Inflammatory macrophage treated with lipopolysaccharide for 4 hours (primary cell): ENCODE measurements at places on chromosomes 3 and 15.

- DNase-seq, result no peak
These were observed 2.9 kb downstream of the CADM2 start for GRCh38 chr3:84961521-84962255.

DNA sequence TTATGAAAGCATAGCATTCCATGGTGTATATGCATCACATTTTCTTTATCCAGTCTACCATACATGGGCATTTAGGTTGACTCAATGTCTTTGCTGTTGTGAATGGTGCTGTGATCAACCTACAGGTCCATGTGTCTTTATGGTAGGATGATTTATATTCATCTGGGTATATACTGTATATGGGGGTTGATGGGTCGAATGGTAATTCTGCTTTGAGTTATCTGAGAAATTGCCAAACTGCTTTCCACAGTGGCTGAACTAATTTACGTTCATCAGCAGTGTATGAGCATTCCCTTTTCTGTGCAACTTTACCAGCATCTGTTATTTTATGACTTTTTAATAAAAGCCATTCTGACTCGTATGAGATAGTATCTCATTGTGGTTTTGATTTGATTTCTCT is 662.4 kb upstream of the BCHE start:
- DNase-seq, result no peak

GRCh38 chr3:183272791-183273190 is 19.7 kb downstream of the B3GNT5 start:
- peak; percentile 41 for DNase-seq

GRCh38 chr3:37779289-37780152 is 82.2 kb upstream of the CTDSPL start:
- peak; percentile 73 for DNase-seq

DNA sequence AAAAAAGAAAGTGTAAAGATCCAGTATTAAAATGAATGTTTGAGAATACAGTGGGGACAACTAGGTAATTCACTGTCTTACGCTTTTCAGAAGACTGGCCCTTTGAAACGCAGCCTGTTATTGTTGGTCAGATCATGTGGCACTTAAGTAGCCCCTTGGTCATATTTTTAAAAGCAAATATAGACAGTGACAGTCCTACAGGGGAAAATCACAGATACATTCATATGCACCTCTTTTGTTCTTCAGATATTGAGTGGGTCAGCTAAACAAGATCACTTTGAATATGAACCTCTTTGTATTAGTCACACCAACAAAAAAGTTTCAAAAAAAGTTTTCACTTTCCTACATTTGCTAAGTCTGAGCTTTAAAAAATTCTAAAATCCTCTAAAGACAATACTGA is 36.0 kb downstream of the TIGIT start:
- no peak for DNase-seq

DNA sequence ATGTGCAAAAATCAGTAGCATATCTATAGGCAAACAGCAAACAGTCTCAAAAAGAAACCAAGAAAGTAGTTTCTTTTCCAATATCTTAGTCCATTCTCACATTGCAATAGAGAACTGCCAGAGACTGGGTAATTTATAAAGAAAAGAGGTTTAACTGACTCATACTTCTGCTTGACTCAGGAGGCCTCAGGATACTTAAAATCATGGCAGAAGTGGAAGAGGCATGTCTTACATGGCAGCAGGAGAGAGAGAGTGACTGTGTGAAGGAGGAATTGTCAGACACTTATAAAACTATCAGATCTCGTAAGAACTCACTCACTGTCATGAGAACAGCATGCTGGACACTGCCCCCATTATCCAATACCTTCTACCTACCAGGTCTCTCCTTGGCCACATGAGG is 327.9 kb upstream of the EPHA3 start:
- no peak for DNase-seq

- DNase-seq, result no peak
These were observed 31.1 kb downstream of the RBM15B start for GRCh38 chr3:51422211-51422610.

DNA sequence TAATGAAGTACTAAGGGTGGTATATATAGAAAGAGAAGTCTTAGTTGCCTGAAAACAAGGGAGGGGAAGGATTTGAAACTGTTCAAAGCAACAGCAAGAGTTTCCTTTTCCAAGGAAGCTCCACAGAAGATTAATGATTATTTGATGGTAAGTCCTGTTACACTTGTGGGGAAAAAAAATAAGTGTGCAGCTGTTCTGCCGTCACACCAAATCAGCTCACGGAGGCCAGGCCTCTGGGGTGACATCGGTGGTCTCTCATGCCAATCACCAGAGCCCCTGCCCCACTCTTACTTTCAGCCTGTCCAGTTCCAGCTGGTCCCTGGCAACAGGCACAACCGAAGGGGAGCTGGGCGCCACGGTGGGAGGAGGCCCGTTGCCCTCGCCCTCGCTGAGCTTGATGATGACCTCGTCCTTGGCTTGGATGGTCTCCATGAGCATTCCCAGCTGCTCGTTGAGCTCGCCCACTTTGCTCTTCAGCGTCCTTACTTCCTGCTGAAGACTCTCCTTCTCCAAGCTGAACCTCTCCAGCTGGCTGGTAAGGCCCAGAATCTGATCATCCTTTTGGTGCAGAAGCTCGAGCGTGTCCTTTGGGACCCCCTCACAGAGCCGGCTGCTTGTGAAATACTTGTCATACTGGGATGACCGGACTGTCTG is 53.5 kb downstream of the TBC1D2B start:
- no peak for DNase-seq

DNA sequence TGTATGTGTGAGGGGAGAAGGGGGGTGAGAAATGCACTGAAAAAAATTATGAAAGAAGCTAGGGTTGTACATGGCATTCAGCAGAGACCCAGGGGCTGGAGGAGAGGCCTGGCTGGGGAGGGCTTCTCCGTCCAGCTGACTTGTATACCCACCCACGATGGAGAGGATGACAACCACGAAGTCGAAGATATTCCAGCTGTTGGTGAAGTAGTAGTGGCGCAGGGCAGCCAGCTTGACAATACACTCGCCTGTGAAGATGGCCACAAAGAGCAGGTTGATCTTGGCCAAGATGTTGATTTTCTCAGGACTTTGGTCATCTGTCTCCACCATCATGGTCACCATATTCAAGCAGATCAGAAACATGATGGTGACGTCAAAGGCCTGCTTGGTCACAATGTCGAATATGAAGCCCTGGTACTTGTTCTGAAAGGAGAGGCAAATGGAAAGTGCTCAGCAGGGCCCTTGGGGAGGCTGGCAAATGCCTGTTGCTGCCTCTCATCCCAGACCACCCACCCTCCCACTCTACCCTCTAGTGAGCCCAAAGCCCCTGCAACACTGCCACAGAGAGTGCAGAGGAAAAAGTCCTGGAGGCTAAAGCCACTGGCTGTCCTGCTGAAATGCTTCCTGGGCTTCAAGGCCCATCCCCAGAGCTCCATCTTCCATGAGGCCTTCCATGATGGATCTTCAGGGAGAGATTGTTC is 58.1 kb downstream of the EXOG start:
- DNase-seq, result no peak

- DNase-seq, result no peak
These were observed 28.1 kb upstream of the CAPN3 start for GRCh38 chr15:42331235-42331634.

GRCh38 chr3:52121813-52122212 is 32.4 kb downstream of the POC1A start:
- peak; percentile 78 for DNase-seq

GRCh38 chr3:31979001-31979697 is 1.9 kb downstream of the OSBPL10 start:
- no peak for DNase-seq

- no peak for DNase-seq
These were observed 48.7 kb downstream of the TNFAIP8L3 start for GRCh38 chr15:51046016-51046415.

- no peak for DNase-seq
These were observed 36.6 kb upstream of the ALDH1A3 start for GRCh38 chr15:100842756-100843730.

DNA sequence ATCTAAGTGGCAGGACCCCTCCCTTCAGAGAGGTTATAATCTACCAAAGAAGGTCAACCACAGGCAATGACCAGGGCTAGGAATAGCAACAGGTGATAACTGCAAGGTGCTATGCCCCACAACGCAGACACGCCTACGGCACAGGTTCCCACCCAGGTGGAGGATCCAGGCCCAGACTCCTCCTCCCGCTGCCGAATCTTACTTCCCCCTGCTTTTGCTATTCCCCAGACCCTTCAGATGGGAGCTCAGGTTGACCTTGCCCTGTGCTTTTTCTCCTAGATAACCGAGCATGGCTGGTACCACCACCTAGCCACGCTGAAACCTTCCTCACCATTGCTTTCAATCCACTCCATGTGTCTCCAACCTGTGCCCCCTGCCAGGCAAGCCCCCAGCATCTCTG is 142.2 kb upstream of the IGF1R start:
- no peak for DNase-seq

GRCh38 chr3:73021301-73021835 is 24.8 kb downstream of the PPP4R2 start:
- peak; percentile 25 for DNase-seq

GRCh38 chr3:48945432-48945831 is 26.8 kb downstream of the ARIH2 start:
- no peak for DNase-seq

GRCh38 chr3:52218454-52218853 is 7.0 kb downstream of the TLR9 start:
- DNase-seq, result no peak

DNA sequence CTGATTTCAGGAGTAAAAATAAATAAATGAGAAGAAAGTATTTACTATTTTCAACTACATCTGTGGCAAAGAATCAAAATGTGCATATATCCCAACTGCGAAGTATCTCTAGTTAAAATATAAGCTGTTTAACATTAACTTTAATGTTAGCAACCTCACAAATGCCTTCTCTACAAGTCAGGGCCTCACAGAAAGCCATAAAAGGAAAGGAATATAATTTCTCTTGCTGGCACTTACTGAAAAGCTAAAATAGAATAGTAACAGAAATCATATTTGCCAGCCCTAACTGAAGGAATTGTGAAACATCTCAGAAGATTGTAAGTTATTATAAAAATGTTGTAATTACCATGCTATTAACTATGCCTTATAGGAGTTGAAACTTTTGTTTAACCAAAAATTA is 65.1 kb upstream of the MBNL1 start:
- DNase-seq, result no peak

GRCh38 chr3:32004113-32004765 is 22.7 kb downstream of the ZNF860 start:
- no peak for DNase-seq

DNA sequence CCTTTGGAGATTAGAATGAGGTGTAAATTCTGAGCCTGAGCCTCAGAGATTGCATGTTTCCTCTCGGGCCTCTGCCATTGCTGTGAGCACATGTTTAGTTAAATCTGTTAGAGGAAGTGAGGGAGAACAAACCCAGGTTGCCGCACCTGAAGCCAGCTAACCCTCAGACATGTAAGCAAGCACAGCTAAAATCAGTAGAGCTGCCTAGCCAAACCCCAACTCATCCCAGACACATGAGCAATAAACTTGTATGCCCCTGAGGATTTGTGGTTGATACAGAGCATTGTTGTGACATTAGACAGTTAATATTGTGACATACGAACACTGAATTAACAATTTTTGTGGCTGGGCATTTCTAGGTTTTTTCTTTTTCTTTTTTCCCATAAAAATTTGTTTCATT is 41.9 kb downstream of the NMD3 start:
- no peak for DNase-seq

GRCh38 chr3:79767905-79768267 is at the start of gene ROBO1:
Gene ROBO1, minus strand, starts transcription at chr3:79767998.
- no peak for DNase-seq

- no peak for DNase-seq
These were observed 56.9 kb downstream of the PTPRG start for GRCh38 chr3:61618231-61618630.

- DNase-seq, result no peak
These were observed 12.2 kb downstream of the IL5RA start for GRCh38 chr3:3097958-3098357.

DNA sequence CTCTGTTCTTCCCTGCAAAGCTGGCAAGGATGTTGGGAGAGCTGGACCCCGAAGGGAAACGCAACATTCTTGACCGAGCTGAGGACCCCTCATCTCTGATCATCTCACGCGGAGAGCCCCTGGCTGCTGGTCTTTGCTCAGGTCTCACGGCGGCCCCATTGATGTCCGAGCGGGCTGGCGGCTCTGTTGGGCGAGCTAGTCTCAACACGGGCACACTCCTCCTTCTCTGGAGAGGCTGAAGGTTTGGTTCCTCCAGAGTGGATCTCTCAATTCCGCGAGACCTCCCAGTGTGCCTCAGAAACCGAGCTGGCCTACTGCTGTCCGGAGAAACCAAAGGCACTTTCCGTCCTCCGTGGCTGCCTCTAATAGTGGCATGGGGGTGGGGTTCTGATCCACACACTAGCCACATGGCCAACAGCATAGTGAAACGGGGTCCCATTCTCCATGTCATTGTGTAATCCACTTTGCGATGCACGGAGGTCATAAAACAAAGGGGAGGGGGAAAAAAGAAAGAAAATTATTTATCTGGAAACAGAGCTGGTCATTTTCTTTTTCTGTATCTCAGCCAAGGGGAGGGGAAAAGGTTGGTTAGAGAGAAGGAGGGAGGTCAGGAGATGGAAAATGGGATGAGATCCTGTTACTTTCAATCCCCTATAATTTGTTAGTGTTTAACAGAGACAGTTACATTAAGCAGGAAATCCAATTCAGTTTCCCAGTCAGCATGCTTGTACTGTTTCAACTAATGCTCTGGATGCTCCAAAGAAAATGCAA is 1.3 kb downstream of the CCDC80 start:
- DNase-seq, result no peak

DNA sequence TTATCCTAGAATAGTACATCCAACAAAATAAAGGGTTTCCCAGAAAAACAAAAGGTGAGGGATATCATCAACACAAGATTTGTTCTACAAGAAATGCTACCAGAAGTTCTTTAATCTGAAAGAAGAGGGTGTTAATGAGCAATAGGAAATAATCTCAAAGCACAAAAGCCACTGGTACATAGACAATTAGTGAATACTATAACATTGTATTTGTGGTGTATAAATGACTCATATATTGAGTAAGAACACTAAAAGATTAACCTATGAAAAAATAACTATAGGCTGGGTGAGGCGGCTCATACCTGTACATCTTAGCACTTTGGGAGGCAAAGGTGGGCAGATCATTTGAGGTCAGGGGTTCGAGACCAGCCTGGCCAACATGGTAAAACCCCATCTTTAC is 210.2 kb upstream of the SLITRK3 start:
- DNase-seq, result no peak

GRCh38 chr3:16480861-16481545 is 32.5 kb downstream of the RFTN1 start:
- DNase-seq, result peak; percentile 66

GRCh38 chr15:48062148-48062872 is 58.5 kb upstream of the SLC24A5 start:
- DNase-seq, result no peak
